ENCODE measurements at places on chromosomes 16 and 17.

- peak; percentile 78 for DNase-seq
Observed at GRCh38 chr16:52912565-52913173, 140.0 kb downstream of the CHD9NB start.

- peak; percentile 39 for DNase-seq
Observed at GRCh38 chr16:55120408-55120807, 189.7 kb downstream of the IRX5 start.

DNA sequence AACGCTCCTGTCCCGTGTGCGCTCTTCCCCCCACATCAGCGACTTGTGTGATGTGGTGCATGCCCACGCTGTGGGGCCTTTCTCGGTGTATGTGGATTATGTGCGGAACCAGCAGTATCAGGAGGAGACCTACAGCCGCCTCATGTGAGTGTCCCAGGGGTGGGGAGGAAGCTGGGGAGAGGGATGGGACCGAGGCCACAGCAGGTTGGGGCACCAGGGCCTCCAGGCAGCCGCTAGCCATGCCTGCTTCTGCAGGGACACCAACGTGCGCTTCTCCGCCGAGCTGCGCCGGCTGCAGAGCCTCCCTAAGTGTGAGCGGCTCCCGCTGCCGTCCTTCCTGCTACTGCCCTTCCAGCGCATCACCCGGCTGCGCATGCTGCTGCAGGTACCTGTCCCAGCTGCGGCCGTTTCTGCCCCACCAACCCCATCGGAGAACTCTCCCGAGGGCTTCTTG, 5.8 kb downstream of the ARHGEF15 start:
- DNase-seq, result no peak

DNA sequence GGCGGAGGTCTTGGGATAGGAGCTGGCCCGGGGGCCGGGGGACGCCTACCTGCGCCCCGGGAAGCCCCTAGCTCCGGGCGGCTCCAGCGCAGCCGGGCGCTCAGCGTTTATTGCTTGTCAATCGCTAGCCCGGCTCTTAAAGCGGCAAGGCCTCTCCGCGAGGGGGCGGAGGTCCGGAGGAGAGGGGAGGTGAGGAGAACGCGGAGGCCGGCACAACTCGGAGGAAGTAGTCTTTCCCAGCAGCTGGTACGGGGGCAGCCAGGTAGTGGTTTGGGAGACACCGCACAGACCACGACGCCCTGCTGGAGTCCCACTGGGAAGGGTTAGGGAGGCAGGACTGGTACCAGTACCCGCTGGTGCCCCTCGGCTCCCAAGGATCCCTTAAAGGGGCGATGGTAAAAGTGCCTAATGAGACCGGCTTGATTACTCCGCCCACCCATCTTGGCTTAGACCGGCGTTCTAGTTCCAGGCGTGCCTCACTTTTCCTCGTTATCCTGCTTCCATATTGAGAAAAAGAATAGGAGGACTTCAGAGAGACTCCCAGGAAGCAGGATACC, at the start of gene MPP2:
Gene MPP2 (minus strand): TSS at position 112 of the 557 bp plus-strand sequence. CDS start 3,076 bp downstream, outside the sequence.
- peak; percentile 91 for DNase-seq

GRCh38 chr17:63601439-63602371, 1.0 kb downstream of the TACO1 start:
- peak; percentile 23 for DNase-seq

GRCh38 chr16:28042811-28043210, 20.7 kb downstream of the GSG1L start:
- DNase-seq, result no peak

DNA sequence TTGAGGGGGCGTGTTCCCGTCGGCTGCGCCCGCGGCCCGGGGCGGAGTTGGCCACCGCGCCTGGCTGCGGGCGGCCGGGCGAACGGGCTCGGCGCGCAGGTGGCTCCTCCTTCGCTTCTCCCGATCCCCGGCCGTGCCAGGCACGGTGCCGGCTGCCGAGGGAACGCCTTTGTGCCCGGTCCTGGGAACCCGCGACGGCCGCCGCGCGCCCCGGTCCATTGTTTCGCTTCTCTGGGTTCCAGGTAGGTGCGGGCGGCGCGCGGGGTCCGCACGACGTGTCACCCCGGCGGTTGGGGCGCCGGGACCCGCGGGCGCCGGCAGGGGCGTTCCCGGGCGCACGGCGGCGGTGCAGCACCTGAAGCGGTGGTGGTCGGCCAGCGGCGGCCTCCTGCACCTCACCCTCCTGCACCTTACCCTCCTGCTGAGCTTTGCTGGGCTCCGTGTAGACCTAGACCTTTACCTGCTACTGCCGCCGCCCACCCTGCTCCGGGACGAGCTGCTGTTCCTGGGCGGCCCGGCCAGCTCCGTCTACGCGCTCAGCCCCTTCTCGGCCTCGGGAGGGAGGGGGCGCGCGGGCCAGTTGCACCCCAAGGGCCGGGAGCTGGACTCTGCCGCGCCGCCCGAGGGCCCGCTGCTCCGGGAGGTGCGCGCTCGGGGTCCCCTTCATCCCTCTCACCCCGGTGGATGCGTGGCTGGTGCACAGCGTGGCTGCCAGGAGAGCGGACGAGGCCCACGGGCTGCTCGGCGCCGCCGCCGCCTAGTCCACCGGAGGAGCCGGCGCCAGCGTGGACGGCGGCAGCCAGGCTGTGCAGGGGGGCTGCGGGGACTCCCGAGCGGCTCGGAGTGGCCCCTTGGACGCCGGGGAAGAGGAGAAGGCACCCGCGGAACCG, 99.9 kb downstream of the EFCAB13 start:
- peak; percentile 32 for DNase-seq

GRCh38 chr16:12614662-12615278, 188.9 kb downstream of the CPPED1 start:
- no peak for DNase-seq

GRCh38 chr16:85527767-85528297, 85.3 kb upstream of the GSE1 start:
- DNase-seq, result no peak

Measured in ELF-1 (cell line).